ENCODE measurements at places on chromosomes 3 and 15.

DNA sequence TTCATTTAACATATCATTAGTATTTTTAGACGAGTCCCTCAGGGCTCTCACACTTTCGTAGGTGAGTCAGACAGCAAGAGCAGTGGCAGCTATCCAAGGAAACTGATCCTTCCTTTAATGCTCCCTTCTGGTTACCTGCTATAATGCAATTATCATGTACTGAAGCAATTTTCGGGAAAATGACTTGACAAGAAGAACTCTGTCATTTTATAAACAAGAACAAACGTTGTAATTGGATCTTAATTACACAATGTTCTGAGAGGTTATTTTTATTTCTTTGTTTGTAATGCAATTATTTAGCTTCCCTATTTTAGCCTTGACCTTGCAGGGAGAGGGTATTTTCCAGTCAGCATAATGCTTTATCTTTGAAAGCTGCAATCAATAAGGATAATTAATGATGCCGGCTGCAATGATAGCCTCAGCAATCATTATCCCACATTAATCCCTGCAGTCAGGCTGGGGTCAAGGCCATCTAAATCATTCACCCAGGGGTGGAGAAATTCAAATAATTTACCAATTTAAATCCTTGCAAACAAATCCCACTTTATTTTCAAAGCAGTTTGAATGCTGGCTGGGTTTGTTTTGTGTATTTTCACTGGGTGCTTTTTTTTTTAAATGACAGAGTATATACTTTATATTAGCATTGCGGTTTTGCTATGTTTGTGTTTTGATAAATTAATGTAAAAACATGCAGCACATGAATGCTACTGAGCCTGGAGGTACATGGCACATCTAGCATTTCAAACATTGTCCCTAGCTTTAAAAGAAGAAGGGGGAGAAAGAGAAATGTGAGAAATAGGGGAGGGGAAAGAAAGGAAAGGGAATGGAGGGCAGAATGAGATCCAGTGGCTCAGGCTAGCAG is 249.9 kb downstream of the SHOX2 start:
- no peak for DNase-seq

DNA sequence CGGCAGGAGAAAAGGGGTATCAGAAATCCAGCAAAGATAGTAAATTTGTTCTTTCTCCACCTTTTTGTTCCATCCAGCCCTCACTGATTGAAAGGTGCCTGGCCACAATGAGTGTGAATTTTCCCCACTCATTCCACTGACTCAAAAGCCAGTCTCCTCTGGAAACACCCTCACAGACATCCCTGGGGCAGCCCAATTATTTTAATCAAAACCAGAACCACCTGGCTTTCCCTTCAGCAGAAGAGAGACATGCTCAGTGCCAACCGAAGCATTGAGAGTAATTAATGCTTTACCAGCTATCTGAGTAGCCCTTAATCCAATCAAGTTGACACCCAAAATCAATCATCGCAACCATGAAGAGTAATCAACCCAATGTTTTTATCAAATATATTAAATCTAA is 1129.6 kb upstream of the GBE1 start:
- DNase-seq, result no peak

DNA sequence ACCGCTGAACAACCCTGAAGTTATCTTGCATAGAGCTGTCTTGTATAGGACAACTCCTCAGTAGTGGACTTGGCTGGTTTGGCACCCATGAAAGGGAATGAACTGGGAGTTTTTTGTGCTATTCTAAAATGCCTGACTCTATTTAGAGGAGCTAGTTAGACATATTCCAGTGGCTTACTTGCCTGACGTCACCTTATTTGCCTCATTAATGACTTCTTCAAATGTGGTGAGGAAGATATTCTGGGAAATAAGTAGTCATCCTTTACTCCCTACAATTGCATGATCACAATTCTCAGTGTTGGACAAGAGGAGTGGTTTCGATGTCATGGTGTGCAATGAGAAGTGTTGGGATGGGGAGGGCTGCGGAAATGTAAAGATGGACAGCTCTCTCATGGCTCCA is 509.2 kb upstream of the MDFIC2 start:
- no peak for DNase-seq

DNA sequence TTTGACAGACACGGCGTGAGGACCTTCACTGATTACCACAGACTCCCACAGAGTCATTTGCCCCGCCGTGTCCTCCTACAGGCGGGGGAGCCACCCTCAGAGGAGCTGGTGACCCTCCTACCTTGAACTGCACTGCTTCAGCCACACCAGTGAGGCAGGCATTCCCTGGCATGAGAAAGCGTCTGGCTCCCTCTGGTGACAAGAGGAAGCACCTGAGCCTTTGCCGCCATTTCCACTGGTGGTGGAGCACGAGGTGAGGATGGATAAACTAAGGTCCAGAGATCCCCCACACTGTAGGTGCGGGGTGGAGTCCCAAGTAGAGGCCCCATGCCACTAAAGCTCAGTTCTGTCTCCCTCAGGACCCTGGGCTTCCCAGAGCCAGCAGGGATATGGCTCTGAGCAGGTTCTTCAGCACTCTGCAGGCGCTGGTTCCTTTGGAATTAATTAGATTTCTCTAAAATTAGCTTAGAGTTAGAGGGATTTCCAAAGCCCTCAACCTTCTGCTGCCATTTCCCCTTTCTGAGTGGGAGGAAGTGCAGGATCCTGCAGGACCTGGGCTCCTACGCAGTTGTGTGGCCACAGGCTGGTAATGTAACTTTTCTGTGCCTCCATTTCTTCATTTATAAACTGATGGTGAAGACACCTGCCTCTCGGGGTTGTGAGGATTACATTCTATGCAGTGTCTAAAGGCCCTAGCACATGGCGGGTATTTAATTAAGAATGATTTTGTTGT is 224.0 kb downstream of the SLCO3A1 start:
- DNase-seq, result peak; percentile 88

- DNase-seq, result no peak
Observed at GRCh38 chr3:23099677-23100076, 103.5 kb upstream of the UBE2E2 start.

GRCh38 chr15:67042551-67043142 is 22.8 kb upstream of the SMAD3 start:
- DNase-seq, result no peak

DNA sequence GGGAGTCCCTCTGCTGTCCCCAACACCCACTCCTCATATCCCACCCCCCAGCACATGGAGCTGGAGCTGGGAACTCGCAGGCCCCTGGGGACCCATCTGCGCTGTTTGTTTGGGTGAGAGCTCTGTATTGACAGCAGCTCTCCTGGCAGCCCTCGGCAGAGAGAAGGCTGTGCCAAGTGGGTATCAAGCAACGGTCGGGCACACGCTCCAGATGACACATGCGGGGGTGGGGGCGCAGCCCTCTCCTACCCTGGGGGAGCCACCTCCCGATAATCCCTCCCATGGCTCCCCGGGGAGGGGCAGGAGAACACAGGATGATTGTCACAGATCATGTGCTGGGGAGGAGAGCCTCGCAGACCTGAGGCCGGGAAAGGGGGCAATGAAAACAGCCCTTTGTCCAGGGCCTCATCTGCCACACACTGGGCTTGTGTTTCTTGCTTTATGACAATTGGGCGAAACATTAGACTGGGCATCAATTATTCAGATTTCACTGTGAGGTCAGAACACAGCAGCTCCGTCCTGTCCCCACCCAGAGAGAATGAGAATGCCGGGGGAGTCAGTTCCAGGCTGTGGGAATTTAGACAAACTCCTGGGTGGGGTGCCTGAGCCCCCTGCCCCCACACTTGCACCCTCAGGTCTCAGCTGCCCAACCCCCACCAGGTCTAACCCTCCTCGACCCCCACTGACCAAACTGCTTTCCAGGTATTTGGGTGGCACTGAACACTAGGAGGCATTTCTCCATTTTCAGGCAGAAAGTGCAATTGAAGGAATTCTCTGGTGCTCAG is 46.4 kb upstream of the KLF13 start:
- no peak for DNase-seq

DNA sequence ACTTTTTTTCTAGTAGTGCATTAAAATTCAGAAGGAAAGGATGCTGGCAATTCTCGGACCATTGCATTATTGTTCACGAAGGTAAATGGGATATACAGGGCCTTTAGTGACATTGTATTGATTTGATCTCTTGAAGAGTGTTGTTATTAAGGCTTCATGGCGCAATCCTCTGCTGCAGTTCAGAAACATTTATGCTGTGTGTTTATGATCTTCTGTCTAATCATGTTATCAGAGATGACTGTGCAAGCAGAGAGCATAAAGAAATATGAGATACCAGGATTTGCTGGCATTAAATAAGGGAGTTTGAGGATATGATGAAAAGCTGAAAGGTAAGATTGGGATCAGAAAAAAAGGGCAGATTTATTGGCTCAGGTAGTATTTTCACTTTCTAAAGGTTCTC is 180.6 kb downstream of the EPHA6 start:
- DNase-seq, result no peak

DNA sequence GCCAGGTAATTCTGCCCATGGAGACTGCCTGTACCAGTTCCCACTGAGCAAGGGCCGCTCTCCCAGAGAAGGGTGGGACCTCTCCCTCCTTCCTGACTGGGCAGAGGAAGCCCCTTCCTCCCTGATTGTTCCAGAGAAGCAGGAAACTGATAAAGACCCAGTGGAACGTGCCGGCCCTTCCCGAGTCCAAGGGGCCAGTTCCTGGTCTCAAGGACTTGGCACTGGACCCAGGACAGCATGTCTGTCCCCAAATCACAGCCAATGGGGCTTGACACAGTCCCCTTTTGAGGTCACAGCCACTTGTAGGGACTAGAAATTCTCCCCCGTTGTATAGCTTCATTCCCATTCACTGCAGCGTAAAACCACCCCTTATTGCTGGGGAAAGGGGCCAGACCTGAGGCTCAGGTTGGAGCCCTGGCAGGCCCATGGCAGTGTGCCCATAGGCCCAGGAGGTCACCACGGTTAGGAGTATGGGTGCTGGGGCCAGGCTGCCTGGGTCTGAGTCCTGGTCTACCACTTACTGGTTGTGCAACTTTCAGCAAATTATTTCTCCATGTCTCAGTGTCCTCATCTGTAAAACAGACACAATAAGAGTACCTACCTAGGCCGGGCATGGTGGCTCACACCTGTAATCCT is 18.1 kb downstream of the CSRNP1 start:
- DNase-seq, result no peak

DNA sequence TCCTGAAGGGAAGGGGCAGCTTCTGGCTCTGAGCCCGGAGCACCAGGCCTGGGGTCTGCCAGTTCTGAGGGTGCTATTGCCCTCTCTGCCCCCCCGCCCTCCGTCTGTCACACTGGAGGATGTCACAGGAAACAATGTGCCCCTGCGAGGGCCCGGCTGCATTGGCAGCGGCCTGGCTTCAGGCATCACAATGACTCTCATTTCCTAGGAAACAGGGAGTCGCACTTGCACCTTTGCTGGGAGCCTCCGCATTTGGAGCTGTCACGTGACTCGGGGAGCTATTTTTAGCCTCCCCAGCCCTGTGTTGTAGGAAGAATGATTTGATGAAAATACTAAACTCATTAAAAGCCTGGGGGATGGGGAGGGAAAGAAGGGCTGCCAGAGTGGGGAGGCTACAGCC is 518.9 kb downstream of the SHQ1 start:
- no peak for DNase-seq

DNA sequence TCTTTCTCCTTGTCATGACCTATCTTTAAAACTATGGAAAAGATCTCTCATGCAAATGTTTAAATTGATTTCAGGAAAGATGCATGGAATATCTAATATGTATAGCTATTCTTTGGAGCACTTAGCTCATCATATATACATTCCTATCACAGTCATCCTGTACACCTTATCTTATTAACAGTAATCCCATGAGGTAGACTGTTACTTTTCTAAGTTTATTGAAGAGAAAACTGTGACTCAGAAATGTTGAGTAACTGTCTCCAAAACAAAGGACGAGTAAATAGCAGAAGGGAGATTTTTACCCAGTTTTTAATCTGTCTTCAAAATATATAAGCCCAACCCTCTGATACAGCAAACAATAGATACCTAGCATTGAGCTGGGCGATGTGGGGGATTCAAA is 308.3 kb downstream of the GAP43 start:
- no peak for DNase-seq

- no peak for DNase-seq
Observed at GRCh38 chr3:152225201-152225600, 43.5 kb upstream of the MBNL1 start.

- DNase-seq, result no peak
Observed at GRCh38 chr3:152193673-152194267, 75.0 kb upstream of the MBNL1 start.

DNA sequence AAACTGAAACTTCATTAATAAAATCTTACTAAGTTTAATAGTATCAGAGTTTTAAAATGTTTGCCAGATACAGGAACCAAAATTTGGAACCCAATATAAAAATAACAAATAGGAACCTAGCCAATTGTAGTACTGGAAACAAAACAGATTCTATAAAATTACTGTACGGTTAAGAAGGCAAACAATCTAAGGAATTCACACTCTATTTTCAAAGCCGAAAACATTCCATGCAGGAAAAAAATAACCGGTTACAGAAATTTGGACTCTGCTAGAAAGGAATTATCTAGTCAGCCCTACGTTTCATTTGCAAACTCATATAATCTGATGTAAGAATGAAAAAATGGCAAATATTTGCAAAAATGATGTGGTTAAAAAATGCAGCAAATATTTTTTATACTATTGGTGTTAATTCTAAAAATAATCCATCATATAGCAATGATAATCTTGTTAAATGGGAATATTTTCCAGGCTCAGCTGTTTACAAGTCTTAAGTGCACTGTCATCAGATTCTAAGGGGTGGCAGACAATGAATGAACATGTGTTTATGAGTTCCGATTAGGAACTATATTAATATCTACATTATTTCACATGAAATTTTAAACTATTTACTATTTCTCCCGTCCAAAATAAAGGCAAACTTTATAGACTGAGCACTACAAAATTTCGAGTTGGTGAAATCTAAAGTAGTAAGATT is 58.1 kb downstream of the DCBLD2 start:
- no peak for DNase-seq

DNA sequence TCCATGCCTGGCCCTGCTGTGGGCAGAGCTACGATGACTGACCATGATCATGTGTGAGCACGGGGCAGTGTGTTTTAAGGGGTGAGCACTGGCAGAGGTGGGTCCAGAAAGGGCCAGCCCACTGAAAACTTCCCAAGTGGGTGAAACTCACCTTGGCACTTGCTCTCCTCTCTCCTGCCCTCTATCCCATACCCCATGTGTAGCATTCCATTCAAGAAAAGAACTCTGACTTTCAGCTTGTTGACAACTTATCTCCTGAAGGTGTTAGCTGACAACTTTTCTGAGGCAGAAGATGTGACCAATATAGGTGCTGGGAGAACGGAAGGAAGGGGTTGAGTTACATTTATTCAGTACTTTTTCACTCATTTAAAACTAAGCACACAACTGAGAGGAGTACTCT is 305.2 kb downstream of the RORA start:
- DNase-seq, result no peak

Measured in neural progenitor cell (in vitro differentiated cells).